ENCODE measurements at places on chromosomes 12 and 14.

- DNase-seq, result peak; percentile 45
Measured at GRCh38 chr12:68451261-68452077, 119.3 kb upstream of the MDM1 start.

DNA sequence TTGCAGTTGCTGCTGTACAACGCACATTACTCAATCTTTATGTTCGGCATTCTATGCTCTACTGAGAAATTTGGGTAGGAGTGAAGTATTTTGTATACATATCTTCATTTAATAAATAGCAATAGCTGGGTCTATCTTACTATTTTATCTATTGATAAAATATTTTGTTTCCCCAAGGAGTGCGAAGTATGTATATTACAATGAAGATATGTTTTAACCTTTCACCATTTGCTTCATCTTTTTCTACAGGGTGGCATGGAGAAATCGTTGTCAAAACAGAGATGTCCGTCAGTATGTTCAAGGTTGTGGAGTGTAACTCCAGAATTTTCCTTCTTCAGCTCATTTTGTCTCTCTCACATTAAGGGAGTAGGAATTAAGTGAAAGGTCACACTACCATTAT is 4.7 kb downstream of the LYZ start:
- DNase-seq, result no peak

GRCh38 chr12:21972055-21972454 is 30.8 kb upstream of the ABCC9 start:
- no peak for DNase-seq

DNA sequence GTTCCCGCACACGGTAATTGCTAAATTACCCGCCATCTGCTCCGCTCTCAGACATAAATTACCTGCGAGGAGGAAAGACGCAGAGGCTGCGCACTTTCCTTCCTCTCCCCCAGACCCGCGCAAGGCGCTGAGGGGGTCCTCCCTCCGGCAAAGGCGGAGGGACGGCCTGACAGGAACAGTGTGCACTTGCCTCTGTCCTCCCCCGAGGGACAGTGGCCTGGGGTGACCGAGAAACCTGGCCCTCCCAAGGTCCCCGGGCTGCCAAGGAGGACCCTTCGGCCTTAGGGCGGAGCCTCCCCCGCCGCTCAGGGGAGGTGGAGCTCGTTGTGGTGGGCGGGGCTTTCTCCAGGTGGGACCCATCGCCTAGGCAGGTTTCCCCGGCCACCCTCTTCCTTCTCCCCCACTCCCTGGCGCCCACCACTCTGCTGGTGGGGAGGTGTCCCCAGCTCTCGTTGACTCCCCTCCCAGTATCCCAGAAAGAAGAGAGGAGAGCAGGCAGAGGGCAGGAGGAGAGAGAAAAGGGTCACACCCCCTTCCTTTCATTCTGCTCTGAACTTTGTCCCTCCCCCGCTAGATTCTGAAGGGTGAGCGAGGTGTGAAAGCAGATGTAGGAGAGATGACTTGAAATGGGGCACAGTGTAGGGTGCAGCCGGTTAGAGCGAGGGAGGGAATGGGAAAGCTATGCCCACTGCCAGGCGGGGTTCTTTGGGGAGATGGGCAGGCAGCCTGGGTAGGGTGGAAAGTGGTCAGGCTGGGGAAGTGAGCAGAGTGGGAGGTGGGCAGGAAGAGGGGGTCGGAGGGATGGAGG is 11.4 kb upstream of the CALCOCO1 start:
- DNase-seq, result peak; percentile 50

DNA sequence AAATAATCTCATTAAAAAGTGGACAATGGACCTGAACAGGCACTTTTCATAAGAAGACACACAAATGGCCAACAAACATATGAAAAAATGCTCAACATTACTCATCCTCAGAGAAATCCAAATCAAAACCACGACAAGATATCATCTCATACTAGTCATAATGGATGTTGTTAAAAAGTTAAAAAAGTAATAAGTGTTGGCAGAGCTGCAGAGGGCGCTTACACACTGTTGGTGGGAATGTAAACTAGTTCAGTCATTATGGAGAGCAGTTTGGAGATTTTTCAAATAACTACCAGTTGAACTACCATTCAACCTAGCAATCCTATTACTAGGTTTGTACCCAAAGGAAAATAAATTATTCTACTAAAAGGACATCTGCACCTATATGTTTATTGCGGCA is 47.2 kb downstream of the FOXG1 start:
- DNase-seq, result no peak

DNA sequence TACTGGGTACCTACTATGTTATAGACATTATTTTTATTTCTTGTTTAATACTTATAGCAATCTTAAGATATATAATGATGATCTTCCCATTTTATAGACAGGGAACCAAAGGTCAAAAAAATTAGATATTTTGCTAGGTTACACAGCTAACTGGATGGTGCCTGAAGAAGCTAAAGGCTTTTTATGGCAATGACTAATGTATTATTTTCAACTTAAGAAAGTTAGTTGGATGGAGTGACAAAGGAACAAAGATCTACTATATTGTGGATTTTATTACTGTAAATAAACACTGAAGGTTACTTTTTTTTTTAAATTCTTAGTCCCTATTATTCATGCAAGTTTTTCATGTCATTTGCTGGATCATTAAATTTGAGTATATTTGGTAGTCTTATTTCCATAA is 227.9 kb downstream of the GPHN start:
- DNase-seq, result no peak

DNA sequence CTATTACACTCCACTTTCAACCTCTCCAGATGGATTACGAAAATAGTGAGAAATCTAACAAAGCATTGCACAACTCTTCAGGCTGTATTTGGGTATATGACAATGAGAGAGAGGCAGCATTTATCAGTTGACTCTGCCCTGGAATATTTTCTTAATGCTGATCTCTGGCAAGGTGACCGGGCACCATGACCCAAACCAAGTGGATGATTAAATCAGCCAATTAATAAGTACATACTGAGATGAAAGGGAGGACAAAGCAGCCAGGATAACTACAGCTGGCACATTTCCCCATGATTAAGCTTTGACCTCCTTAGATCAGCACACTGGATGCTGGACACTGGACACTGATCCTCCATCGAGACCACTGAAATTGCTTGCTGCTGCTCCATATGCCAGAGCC is 218.2 kb downstream of the ASCL1 start:
- no peak for DNase-seq

DNA sequence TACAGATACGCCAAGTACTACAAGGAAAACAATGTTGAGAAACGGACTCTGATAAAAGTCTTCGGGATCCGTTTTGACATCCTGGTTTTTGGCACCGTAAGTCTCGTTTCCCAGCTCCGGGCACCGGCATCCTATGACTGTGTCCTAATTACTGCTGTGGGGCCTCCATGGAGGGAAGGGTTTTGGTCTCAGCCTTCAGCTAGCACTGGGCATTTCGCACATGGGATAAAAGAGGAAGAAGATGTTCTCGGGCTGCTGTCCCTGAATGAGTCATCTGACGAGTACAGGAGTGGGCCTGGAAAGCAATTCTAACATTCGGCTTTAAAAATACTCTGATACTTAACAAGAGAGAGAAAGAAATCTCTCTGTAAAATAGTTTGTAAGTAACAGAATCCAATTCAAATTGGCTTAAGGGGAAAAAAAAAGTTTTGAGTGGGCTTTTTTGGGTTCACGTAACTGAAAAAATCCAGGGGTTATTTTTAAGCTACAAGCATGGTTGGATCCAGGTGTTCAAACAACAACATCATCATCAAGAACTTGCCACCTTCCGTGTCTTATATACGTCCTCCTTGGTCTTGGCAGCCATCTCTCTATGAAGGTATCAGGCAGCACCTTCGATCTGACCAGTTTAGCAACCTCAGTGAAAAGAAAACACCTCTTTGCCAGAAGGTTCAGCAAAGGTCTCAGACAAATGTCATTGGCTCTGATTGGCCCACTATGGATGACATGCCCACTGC is 34.4 kb upstream of the P2RX4 start:
- no peak for DNase-seq

GRCh38 chr12:59500335-59500734 is 95.5 kb upstream of the SLC16A7 start:
- no peak for DNase-seq

DNA sequence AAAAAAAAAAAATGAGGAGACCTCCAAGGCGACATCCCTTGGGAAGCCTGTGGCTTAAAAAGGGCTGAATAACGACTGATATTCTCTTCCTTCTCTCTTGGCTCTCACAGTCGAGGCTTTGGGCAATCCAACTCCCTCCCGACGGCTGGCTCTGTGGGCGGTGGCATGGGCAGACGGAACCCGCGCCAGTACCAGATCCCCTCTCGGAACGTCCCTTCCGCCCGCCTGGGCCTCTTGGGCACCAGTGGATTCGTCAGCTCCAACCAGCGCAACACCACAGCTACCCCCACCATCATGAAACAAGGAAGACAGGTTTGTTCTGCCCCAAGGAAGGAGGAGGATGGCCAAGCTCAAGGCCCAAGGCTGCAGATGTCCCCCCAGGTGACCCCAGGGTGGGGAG is 127.8 kb downstream of the GCH1 start:
- no peak for DNase-seq

DNA sequence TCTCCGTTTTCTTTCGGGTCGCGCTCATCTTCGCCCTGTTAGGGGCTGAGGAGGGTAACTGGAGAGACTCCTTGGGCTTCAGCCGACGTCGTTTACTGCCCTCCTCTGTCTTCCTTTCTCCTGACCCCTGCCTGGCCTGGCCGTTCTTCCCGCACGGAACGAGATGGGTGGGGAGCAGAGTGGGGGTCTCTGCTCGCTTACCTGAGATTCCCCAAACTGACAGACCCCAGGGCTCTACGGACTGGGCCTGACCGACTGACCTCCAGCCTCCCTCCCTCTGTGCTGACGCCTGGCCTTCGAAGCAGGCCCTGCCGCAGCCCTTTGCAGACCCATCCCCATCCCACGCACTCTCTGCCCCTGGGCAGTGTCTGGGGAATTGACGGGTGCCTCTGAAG is 439 bp downstream of the GOLGA5 start:
- DNase-seq, result no peak

DNA sequence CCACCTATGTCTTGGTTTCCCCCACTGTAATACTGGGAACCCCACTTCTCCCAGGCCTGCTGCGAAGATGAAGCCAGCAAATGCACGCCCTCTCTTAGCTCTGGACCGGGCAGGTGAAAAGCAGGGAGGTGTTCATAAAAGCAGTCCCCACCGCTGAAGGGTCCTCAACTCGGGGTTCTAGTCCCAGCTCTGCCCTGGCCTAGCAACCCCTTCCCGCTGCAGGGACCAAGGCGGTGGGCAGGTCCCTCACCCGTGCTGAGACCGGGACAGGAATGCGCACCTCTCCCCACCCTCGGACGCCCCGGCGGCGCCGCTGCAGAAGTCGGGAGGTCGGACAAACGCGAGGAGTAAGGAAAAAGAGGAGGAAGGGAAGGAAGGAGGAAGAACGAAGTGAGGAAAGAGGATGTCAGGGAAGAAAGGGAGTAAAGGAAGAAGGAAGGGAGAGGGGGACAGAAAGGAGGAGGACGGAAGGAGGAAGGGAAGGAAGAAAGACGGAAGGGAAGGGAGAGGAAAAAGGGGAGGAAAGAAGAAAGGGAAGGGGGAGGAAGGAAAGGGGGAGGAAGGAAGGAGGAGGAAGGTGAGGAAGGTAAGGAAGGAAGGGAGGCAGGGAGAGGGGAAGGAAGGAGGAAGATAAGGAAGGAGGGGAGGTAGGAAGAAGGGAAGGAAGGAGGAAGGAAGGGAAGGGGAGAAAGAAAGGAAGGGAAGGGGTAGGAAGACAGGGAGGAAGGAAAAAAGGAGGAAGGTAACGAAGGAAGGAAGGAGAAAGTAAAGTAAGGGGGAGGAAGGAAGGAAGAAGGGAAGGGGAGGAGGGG is 701 bp downstream of the SPRING1 start:
- DNase-seq, result no peak

DNA sequence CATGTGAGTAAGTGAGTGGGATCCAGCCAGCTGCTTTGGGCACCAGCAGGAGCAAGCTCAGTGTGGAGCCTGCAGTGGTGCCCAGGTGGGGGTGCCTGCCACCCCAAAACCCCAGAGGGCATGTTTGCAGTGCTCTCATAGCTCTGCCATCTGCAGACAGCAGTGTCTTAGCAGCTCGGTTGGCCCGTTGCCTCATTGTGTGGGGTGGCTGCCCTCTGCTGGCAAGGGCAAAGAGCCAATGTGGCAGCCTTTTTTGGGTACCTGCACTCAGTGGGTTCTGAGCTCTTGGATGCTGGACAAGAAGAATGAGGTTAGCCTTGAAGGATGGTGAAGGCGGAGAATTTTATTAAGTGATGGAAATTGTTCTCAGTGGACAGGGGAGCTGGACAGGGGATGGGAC is 52.3 kb downstream of the NEUROD4 start:
- DNase-seq, result peak; percentile 80

GRCh38 chr12:71950404-71950803 is 11.8 kb downstream of the TPH2 start:
- no peak for DNase-seq

DNA sequence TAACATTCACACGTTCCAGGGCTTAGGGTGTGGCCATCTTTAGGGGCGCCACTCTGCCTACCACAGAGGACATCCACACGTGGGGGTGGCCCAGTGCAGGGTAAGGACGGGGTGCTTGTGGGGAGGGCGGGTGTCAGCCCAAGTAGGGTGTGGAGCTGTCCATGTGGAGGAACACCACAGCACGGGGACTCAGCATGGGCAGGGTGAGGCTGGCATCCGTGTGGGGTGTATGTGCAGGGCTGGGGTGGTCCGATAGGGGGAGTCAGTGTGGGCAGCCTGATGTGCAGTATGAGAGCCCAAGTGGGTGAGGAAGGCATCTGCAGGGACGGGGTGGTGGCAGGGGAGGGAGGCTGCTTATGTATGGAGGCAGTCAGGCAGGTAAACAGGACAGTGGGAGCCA is 17.7 kb downstream of the PSMC1 start:
- DNase-seq, result no peak

GRCh38 chr12:106045251-106045674 is 93.5 kb downstream of the NUAK1 start:
- no peak for DNase-seq

GRCh38 chr14:77903221-77903620 is 103.3 kb downstream of the ADCK1 start:
- DNase-seq, result no peak

DNA sequence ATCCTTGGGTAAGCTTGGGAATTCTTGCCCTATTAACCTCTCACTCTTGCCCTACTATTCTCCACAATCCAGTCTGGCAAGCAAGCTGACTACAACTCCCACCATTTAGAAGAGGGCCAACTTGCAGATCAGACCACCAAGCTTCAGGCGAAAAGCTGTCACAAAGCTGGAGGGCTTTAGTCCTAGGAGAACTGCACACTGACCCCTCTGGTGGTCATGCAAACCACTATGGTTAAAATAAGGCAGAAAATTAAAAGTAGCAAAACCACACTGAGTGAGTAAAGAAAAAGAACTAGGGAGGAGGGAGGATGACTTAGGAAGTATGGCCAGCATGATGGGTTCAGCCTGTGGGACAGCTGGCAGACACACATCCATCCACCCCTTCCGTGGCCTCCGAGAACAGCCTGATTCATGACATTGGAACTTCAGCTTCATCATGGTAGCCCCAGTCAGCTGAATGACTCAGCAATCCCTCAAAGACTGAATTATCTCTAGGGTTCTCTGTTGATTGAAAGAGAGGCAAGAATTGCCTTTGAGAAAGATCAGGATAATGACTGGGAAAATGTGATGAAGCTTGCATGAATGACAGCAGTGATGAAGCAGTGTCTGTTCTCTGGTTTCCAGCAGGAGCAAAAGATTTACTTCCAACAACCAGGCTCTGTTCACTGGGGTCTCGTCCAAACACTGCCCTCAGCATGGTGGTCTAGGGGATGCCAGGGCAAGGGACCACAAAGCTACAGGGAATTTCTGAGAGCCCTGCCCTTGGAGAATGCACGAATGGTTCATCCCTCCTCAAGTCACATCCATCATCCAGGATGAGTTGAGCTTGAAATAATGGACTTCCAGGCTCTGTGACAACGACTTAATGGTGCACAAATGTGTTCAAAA is 24.4 kb downstream of the PITPNM2 start:
- no peak for DNase-seq

Data from CD4-positive, alpha-beta T cell treated with Interleukin-12 subunit alpha and Interleukin-12 subunit beta, for 1 hour (primary cell).